ENCODE measurements at places on chromosomes 1 and 21.

GRCh38 chr1:3879099-3879498 is 21.0 kb downstream of the C1orf174 start:
- DNase-seq: no peak

DNA sequence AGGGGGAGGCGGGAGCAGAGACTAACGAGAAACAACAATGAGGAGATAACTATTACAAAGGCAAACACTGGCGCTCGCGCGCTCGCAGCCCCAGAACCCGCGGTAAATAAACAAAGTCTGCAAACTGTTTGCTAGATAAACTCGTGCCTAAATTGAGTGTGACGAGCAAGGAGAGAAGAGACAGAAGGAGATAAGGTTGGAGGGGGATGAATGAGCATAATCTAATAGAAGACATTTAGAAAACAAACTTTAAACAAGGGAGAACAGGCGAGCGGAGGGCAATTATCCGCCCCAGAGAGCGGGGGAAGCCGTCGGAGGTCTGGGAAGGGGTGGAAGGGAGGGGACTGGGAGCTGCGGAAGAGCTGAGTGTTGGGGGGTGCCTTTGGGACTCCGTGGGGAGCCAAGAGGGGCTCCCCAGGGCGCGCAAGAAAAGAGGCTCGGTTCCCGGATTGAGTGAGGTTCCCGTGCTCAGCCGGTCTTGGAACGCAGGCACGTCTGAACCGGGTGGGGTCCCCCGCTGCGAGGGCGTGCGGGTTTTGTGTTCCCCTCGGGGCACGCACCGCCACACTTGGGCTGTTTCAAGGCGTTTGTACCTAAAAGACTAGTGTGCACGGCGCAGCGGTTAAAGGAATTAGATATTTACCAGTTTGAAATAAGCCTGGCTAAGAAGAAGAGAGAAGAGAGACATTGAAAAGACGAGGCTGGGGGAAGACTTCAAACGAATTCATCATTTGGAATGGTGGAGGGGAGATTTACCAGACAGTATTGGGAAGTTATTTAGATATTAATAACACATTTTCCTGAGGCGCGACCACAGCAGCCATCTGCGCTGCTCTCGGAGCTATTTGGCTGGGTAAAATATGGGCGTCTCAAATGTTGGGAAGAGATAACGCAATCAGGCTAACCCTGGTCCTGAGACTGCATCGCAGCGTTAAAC is 10.6 kb downstream of the PAX7 start:
- DNase-seq: no peak

GRCh38 chr1:66140072-66140471 is 347.4 kb downstream of the PDE4B start:
- no peak for DNase-seq

GRCh38 chr21:38438462-38438893 is 59.8 kb downstream of the ERG start:
- DNase-seq: no peak

- no peak for DNase-seq
These were observed 62.2 kb downstream of the ELK4 start for GRCh38 chr1:205569411-205570172.

DNA sequence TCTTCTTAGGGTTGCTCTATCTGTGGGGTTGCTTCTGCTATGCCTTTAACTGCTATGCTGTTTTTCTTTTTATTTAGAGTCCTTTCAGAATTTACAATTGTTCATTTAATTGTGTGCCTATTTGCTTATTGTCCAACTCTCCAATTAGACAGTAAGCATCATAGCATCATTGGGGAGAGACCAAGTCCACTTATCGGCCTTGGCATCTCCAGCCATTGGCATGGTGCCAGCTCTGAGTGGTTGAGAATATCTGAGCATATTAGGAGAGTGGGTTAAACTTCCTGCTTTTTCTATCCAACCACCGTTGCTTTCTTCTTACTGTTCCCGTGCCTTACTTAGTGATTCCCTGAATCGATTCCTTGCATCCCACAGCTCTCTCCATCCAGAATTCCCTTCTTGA is 535.0 kb downstream of the AJAP1 start:
- no peak for DNase-seq

GRCh38 chr1:204626381-204626780 is 59.2 kb downstream of the LRRN2 start:
- no peak for DNase-seq

DNA sequence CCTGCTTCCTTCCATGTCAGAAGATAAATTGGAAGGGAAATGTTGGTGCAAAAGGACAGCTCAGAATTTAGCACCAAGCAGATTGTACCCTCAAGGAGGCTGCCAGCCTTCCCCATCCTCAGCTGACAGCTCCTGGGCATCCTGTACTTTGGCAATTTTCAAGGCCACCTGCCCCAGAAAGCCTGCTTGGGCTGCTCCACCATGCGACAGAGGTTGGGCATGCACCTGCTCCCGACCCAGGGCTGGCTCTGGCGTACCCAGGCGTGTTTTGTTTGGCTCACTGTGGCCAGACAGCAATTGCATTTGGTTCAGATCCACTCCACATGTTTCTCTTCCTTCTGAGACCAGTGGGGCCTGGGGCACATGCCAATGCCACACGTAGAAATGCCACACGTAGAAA is 547.8 kb downstream of the NPHP4 start:
- no peak for DNase-seq

DNA sequence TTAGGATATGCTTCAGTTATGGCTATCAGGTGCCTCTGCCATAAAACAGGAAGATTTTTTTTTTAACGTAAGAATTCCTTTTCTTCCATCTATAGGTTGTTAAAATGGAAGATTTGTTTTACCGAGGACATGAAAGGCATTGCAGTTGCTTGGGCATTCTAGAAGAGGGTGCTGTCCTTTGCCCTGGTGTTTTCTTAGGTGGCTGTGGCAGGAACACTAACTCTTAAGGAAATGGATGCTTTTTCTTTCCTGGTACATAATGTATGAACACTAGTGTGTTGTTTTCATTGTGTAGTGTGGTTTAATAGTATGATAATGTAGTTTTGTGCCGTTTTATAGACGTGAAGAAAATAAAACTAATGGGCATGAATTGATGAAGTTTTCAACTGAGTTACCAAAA is 47.2 kb downstream of the UCK2 start:
- no peak for DNase-seq
